ENCODE measurements at places on chromosomes 3 and 15.

- DNase-seq = no peak
These were observed 103.1 kb upstream of the TLE3 start for GRCh38 chr15:70200511-70201424.

- no peak for DNase-seq
These were observed 483.7 kb upstream of the DPH6 start for GRCh38 chr15:36029606-36030210.

- DNase-seq = no peak
These were observed 231.6 kb downstream of the XXYLT1 start for GRCh38 chr3:195039180-195039843.

DNA sequence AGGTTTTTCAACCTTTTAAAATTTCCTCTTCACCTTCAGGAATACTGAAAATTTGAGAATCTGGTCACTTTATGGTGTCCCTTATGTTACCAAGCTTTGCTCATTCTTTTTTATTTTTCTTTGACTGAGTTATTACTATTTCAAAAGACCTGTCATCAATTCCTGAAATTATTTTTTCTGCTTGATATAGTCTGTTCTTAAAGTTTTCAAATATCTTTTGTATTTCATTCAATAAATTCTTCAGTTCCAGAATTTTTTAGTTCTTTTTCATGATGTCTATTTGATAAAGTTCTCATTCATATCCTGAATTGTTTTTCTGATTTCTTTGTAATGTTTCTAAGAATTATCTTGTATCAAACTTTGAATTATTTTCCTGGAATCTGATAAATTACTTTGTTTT, 63.9 kb downstream of the UQCC5 start:
- no peak for DNase-seq

GRCh38 chr3:73624821-73625665, at the start of gene PDZRN3:
Gene PDZRN3 (minus strand): TSS chr3:73624941.
- DNase-seq = no peak

DNA sequence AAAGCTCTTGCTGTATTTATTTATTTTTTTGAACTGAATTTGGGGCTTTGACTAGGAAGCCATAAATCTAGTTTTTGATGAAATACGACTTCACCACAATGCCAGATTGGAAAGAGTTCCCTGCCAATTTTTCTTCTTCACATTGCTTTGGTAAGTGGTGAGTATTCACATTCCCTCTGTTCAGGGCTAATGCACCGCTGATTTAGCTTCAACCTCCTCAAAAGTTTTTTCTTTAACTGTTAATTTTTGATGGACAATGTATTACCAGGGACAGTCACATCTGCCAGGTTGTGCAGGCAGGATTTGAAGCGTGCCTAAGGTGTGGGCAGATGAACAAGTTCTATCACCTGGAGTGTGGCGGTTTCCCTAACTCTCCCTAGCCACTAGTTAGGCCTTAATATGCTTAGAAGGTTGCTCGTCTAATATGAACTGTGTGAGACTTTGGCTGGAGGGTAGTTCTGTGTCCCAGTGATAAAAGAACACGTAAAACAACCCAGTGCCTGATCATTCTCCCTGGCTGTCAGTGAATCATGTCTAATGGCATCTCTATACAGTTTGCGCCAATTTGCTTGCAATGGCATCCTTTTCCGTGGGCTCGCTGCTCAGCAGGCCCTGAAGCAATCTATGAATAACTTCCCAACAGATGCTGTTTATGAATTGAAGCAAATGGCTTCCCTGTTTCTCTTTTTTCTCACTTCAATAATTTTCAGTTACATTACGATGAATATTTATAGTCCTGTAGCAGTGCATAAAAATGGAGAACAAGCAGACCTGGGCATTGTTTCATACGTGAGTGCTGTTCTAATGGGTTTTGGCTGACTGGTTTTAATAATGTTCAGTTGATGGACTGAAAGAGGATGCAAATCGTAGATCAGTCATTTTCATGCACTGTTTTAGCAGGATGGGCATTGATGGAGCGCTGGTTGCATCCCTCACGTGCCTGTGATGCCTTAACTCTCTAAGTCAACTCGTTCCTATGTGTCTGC, 243.2 kb upstream of the SUCLG2 start:
- DNase-seq = no peak

DNA sequence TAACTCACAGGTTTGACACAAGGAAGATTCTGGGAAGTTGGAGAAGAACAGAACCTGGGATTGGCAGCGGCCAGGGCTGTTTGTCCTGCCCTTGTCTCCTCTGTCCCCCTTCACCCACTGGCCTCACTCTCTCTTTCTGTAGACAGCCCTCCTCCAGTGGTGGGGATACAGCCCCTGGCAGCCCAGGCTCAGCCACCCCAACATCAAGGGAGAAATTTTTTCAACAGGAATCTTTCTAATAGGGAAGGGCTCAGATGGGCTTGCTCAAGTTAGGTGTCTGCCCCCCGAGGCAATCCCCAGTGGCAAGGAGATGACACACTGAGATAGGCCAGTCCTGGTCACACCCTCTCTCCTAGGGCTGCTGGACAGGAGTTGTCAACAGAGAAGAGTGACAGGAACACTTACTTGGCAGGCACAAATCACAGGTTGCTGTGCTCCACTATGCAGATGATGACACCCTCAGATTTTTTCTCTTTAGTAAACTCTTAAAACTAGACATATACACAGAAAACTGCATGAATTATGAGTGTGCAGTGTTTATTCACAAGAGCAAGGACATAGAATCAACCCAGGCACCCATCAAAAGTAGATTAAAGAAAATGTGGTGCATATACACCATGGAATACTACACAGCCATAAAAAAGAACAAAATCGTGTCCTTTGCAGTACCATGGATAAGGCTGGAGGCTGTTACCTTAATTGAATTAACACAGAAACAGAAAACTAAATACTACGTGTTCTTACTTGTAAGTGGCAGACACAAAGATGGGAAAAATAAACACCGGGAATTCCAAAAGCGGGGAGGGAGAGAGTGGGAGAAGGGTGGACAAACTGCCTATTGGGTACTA, 36.3 kb downstream of the PLA2G4D start:
- DNase-seq = no peak

DNA sequence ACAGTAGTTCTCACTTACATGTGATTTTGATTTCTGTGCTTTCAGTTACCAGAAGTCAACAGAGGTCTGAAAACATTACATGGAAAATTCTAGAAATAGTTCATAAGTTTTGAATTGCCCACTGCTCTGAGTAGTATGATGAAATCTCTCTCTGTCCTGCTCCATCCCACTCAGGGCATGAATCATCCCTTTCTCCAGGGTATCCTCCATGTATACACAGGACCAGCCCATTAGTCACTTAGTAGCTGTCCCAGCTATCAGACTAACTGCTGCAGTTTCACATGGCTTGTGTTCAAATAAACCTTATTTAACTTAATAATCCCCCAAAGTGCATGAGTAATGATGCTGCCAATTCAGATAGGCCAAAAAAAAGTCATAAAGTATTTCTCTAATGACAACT, 38.6 kb downstream of the EPHA3 start:
- no peak for DNase-seq

GRCh38 chr3:37198996-37199395, 24.6 kb upstream of the LRRFIP2 start:
- DNase-seq = no peak

GRCh38 chr3:170117134-170117533, 64.4 kb downstream of the PHC3 start:
- DNase-seq = no peak

DNA sequence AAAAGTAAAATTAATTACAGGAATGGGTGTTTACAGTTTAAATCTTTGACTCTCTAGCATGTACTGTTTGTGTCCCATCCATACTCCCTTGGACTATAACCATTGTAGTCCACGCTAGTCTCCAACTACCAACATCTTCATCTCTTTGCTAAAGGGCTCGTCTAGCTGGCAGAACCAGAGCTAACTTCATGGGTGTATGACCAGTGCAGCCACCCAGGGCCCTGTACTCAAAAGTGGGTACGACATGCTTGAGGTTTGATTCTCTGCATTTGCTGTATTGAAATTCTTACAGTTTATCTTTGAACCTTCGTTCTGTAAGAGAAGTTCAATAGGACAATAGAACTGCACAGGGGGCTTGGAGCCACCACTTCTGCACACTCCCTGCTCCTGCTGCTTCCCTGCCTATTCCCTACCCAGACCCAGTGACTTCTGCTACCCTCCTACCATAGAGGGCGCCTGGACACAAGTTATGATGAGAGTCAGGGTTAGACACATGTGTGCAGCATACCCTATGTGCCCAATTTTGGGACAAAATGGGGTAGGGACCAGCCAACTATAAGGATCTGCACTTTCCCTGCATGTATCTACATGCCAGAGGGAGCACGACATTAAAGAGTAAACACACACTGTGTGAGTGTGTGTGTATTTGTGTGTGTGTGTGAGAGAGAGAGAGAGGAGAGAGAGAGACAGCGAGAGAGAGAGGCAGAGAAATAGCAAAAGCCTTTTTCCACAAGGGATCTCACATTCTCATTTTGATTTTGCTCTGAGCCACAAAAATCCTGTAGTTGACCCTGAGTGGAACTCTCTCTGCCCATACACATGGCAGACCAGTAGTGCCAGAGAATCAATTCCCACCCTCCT, 59.0 kb upstream of the NECTIN3 start:
- no peak for DNase-seq

Measured in effector CD4-positive, alpha-beta T cell (primary cell).